ENCODE measurements at places on chromosomes 2 and 18.

GRCh38 chr18:37299471-37300304, 265.9 kb downstream of the CELF4 start:
- peak; percentile 83 for DNase-seq

- DNase-seq = peak; percentile 93
Measured at GRCh38 chr2:102258386-102259074, 52.8 kb upstream of the IL1RL1 start.

GRCh38 chr2:45728458-45728942, 77.0 kb downstream of the PRKCE start:
- no peak for DNase-seq

DNA sequence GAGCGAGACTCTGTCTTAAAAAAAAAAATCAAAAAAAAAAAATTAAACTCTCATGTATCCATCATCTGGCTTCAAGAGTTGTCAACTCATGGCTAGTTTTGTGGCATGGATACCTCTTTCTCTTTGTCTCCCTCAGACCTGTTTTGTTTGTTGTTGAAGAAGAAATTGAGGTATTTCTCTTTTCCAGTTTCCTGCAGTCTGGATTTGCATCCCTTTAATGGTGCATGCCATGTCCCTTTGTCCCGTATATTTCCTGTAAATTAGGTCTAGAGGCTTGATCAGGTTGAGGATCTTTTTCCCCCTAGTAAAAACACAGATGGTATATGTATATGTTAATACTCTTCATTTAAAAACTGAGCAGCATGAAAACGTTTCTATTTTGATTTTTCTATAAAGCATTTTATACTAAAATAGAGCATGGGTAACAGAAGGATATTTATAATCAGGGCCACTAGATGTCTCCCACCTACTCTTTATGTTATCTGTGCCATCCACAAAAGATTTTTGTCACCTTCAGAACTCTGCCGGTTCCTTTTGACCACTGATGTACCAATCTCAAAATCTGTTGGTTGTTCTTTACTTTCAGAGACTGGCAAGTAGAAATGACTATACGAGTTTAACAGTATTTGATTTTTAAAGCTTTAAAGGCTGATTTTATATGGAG, 80.1 kb downstream of the GALNT1 start:
- no peak for DNase-seq

DNA sequence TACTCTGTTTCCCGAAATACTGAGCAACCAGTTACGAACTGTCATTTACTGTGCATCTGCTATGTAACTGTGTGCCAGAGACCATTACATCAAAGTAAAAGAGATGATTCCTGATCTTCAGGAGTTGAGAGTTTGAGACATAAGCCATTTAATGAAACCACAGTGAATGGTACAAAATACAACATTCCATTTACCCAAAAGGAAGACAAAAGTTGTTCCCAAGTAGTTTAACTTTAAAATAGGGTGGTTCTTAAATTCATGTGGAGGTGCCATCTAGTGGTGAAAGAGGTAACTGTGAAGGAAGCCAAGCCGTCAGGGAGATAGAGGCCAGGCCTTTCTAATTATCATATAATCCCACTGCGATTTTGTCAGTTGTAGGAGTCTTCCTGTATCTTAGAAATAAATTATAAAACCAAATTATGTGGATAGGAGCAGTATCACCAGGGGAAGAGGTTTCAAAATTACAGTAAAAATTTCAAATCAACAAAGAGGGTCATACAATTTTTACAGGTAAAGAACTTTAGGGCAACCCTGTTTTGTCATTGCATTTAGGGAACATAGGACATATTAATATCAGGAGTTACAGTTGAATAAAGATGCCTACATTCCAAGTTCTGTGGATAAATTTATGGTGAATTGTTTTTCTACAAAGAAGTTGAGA, 67.7 kb downstream of the EPAS1 start:
- peak; percentile 12 for DNase-seq

DNA sequence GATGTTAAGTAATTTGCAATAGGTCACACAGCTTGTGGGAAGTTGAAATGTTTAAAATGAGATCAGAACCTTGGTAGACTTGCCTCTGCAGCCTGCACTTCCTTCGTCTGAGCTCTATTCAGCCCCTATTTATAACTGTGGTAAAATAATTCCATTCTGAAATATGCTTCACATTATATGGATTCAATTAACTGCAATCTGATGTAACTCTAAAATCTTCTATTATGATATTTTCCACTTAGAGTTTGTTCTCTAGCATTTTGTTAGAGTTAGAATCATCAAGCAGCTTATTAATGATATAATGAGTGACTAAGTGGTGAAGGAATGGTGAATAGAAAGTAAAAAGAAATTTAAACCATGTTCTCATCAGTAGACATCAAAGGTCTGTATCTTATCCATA, 139.6 kb upstream of the ARHGAP28 start:
- no peak for DNase-seq

- no peak for DNase-seq
Measured at GRCh38 chr2:210475706-210476105, 853 bp downstream of the LANCL1 start.

GRCh38 chr2:43019536-43020183, 206.7 kb downstream of the ZFP36L2 start:
- DNase-seq = no peak

GRCh38 chr2:52416340-52416739, 1351.3 kb upstream of the CHAC2 start:
- no peak for DNase-seq

- DNase-seq = no peak
Measured at GRCh38 chr2:171102802-171103201, 57.9 kb downstream of the TLK1 start.

Data from AG04449 (cell line).